ENCODE measurements at places on chromosomes 12 and 14. TPM values are rescaled to one million over a fixed set of nuclear protein-coding genes. Genes with fewer than 3 reads are reported as not detected.

The CMAS gene
- total RNA-seq = 50.4 TPM

The RPGRIP1 gene
- not detected for total RNA-seq

The CCDC196 gene
- total RNA-seq = not detected

The PTCSC3 gene
- not detected for total RNA-seq

The PRIMA1 gene
- 5.0 TPM for total RNA-seq

The EIF2S3B gene
- 0.19 TPM for total RNA-seq

The RARG gene
- total RNA-seq = 101 TPM

The KRT80 gene
- total RNA-seq = 12.0 TPM

The SLC7A8 gene
- 58.0 TPM for total RNA-seq

The TNFAIP2 gene
- 36.6 TPM for total RNA-seq

The KCNMB4 gene
- 1.9 TPM for total RNA-seq

The ACSM4 gene
- total RNA-seq = not detected

The PLEK2 gene
- total RNA-seq = 17.9 TPM

GRCh38 chr12:75170640-75171185 lies 38.9 kb downstream of the KCNC2 start:
- no peak for DNase-seq

DNA sequence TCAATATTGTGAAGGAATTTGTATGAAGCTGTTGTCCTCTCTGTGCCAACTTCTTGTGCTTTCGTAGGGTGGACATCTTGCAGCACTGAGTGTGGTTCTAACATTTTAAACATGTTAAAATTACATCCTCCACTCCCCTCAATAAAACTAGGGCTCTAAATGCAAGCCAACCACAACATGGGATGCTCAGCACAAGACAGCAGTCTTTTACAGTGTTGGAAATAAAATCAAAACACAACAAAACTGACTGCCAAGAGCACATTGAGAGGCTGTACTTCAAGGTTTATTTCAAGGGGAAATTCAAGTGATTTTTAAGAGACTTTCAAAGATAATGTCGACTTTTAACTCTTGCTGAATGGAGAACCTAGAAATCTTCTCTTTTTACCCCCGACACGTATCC lies 396.9 kb downstream of the TMTC2 start:
- no peak for DNase-seq

- no peak for DNase-seq
These were observed at the start of gene RGS6 for GRCh38 chr14:71932229-71932981. RGS6 (plus strand) TSS chr14:71932429.

GRCh38 chr14:68254669-68255527 lies 435.3 kb downstream of the RAD51B start:
- no peak for DNase-seq

DNA sequence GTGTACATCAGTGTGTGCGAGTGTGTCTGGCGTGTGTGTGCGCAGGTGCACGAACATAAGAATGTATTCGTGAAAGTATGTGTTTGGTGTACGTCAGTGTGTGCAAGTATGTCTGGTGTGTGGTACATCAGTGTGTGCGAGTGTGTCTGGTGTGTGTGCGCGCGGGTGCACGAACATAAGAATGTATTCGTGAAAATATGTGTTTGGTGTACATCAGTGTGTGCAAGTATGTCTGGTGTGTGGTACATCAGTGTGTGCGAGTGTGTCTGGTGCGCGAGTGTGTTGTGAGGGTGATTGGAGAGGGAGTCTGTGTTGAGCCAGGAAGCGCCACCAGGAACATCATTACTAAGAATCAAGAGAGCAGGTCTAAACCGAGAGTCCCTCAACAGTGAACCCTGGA lies 143.8 kb downstream of the BCL11B start:
- DNase-seq = no peak

DNA sequence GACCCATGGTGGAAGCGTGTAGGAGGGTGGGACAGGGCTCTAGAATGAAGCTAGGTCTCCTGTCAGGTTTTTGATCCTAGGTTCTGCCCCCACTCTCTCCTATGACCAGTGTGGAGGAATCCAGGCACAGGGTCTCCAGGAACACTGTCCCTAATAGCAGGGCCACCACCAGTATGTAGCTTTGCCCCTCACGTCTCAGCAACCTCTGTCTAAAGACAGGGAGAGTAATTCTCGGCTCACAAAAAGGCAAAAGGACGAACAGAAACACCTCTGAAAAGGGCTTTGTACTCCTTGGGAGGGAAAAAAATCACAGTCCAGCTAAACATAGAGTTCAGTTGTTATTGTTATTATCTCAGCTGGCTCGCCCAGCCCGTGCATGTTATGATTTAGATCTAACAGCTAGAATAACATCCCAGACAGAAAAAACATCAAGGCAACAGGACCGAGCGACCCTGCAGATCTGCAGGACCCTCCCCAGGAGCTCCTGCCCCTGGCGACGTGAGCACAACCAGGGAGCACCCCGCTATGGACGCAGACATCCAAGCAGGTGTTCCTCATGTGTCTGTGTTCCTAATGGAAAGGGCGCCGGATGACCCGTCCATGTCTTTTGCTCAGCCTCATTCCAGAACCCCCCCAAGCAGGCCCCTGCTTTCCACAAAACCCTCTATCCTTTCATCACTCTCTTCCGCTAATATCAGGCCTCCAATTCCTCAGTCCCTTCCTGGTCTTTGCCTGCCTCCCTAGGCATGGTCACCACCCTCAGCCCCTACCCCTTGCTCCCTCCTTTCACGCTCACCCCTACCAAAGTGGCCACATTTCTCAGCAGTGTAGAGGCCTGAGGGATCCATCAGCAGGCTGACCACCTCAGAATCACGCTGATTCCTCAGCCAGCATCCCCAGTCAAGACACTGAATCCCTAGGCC lies 14.2 kb upstream of the SLC6A12 start:
- DNase-seq = no peak

- no peak for DNase-seq
These were observed 60.5 kb downstream of the PRKAB1 start for GRCh38 chr12:119728444-119728745.

- DNase-seq = no peak
These were observed 88.7 kb upstream of the GRIP1 start for GRCh38 chr12:66767536-66767935.

DNA sequence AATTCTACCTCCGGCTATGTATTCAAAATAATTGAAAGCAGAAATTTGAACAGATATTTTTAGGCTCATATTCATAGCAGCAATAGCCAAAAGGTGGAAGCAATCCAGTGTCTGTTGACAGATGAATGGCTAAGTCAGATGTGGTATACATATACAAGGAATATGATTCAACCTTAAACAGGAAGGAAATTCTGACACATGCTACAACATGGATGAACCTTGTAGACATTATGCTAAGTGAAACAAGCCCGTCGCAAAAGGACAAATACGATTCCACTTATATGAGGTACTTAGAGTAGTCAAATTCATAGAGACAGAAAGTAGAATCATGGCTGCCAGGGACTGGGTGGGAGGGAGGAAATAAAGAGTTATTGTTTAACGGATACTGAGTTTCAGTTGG lies 331.6 kb downstream of the PCNX1 start:
- no peak for DNase-seq

DNA sequence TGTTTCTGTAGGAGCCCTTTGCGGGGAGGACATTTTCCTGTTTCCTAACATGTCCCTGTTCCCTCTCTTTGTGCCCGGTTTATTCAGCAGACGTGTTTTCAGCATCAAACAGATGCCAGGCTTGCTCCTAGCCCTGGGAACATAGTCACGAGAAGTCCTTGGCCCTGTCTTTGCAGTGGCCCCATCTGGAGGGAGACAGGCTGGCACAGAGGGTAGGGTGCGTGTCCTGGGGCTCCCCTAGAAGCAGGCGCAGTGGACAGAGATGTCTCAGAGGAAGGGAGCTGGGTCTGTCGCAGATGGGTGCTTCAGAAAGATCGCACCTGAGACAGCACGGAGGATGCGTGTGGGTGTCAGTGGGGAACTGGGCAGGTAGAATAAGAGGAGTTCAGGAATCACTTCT lies 75.0 kb upstream of the DYNC1H1 start:
- DNase-seq = no peak

- DNase-seq = no peak
These were observed 218.8 kb upstream of the TMPO start for GRCh38 chr12:98296462-98297079.

DNA sequence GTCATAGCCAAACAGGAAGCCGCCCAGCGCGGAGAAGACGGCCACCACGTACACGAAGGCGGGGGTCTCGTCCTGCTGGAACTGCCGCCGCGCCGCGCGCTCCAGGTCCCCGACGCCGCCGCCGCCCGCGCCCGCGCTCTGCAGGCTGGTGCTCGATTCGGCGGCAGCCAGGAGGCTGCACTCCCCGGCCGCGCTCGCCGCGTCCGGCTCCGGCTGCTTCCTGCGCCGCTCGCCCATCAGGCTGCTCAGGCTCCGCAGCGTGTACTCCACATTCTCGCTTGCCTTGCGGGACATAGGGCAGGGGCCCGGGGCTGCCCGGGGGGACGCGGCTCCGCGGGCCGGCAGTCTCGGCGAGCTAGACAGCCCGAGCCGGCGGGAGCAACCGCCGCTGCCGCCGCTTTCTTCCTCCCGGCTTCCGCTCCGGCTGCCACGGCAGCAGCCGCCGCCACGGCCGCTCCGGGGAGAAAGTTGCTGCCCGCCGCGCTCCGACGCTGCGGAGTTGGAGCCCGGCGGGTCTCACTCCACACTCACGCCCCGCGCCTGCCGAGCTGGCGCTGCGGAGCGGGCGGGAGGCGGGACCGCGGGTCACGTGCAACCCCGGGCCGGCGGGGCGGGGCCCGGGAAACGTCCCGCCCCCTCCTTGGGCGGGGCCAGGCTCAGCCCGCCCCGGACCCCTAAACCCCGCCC lies at the start of gene SLC2A13:
Gene SLC2A13, minus strand, starts transcription at position 567 of the 687 bp plus-strand sequence. Its CDS starts 273 bp downstream, at position 294.
- no peak for DNase-seq

GRCh38 chr12:15662983-15663659 lies 126.1 kb downstream of the EPS8 start:
- DNase-seq = no peak

- no peak for DNase-seq
These were observed 371.0 kb downstream of the FUT8 start for GRCh38 chr14:65783576-65783975.

DNA sequence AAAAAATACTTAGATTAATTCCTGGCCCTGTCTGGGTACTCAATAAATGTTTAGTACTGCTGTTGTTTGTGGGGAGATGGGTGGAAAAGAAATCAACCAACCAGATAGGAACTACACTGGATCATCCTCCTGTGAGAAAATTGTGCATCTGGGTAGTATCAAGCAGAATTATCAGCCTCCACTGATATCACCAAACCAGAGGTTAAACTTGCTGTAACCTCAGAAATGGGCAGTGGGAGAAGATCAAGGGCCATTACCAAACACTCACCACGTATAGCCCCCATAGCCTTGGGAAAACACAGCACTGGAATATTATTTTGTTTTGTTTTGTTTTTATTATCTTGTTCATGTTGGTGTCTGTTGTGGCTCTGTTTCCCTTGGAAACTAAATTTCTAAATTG lies 19.7 kb downstream of the VEZT start:
- no peak for DNase-seq

DNA sequence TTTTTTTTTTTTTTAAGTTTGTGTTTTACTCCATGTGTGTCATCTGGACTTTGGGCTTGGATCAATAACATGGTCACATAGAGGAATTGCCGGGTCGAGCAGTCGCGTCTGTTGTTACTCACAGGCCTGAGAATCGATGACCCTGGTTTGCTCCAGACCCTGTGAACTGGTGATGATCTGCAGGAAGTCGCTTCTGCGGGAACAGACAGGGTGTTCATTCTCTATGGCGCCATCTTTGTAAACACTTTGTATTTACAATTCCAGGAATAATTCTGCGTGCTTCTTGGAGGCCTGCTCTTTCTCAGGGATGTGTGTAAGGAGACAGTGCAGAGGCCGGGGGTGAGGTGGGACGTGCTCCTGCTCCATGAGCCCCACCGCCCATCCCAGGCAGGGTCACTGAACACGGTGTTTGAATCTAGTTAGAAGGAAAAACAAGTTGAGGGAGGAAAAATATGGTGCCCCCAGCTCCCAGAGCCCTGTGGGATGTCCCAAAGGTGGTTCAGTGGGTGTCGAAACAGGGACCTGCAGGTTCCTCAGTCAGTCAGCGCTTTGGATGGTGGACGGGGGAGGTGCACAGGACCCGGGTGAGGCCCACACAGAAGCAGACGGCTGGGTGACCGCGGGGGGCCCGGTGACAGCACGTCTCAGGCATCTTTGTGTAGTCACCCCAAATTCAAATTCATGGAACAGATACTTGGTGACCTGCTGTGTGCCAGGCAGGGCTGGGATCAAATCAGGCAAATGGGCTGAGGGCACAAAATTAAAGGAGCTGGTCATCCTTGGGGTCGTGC lies 58.8 kb downstream of the ADGRD1 start:
- DNase-seq = no peak

- DNase-seq = no peak
These were observed 17.2 kb downstream of the REM2 start for GRCh38 chr14:22900081-22900799.

GRCh38 chr12:53938326-53939140 lies at the start of gene HOXC13:
HOXC13 (plus strand) TSS chr12:53938831; CDS start chr12:53938907, 76 bp downstream.
- no peak for DNase-seq

DNA sequence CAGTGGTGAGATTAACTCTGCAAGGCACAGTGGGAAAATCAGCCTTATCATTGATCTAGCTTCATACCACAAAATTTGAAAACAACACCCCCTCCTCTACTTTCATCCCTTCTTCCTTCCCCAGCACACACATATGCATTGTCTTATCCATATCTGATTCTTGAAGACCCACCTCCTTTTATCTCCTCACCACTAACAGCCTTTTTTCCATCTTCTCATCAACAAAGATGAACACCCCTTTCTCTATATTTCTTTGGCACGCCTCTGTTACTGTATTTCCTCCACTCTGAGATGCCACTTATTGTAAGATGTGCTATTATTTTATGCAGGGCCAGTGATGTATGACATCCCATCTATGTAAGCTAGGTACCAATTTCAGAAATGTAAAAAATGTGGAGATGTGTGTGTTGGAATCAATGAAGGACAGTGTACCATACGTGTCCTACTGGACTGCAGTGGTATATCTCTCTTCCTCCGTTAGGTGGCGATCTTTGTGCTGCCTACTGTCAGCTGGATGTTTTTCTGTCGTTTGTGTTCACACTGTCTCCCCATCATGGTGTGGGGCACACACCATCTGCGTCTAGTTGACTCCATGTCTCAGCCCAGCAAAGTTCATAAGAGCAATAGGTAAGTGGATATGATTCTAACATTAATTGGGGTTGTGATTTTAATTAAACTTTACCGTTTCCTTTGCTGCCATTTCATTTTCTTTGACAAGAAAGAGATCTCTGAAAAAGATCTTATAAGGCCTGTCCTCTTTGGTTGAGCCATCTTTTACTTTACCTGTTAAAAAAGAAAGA lies 24.0 kb downstream of the CCDC38 start:
- no peak for DNase-seq

DNA sequence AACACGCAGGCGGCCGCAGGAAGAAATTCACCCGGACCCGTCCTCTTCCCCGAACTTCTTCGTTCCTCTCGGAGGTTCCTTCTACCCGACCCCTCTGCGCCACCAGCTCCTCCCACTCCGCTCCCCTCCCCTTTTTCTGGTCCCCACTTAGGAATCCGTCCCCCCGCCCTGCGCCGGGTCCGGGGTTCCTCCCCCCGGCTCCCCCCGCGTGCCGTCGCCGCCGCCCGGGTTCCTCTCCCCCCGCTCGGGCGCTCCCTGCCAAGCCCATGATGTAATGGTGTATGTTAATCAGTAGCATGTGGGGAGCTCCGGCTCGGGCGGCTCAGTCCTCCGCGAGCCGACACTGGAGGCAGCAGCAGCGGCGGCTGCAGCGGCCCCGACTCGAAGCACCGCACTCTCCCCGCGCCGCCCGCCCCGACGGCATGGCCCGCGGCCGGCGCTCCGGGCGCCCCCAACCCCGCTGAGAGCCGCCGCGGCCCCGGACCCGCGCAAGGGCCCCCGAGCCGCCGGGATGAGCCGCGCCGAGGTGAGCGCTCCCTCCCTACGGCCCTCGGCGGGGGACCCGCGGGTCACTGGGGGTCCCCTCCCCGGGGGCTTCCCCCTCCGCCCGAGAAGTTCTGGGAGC lies 1.0 kb upstream of the SAMD4A start:
- peak; percentile 56 for DNase-seq

- no peak for DNase-seq
These were observed 132.4 kb upstream of the PZP start for GRCh38 chr12:9340422-9341259.

All from esophagus squamous epithelium (tissue), 5 donors.